ENCODE measurements at places on chromosomes 6 and 20. TPM values are rescaled to one million over a fixed set of nuclear protein-coding genes. Genes with fewer than 3 reads are reported as not detected.

The TASP1 gene
- 8.8 TPM for total RNA-seq

The OR2B6 gene
- not detected for total RNA-seq

The TFAP2D gene
- not detected for total RNA-seq

The MUC22 gene
- total RNA-seq, result not detected

The WFDC12 gene
- not detected for total RNA-seq

The RIMS1 gene
- 0.83 TPM for total RNA-seq

The FOXC1 gene
- total RNA-seq, result not detected

The GNAS-AS1 gene
- 11.3 TPM for total RNA-seq

The VWA7 gene
- total RNA-seq, result 2.5 TPM

The TRIM31 gene
- not detected for total RNA-seq

The PCK1 gene
- total RNA-seq, result not detected

The BLTP3A gene
- 17.8 TPM for total RNA-seq

The C6orf15 gene
- total RNA-seq, result not detected

The KCNK16 gene
- not detected for total RNA-seq

The ANKRD66 gene
- not detected for total RNA-seq

The LST1 gene
- total RNA-seq, result not detected

The RIPOR3 gene
- 0.48 TPM for total RNA-seq

The SCAND1 gene
- 60.5 TPM for total RNA-seq

The BEND6 gene
- total RNA-seq, result 2.3 TPM

The GDAP1L1 gene
- 6.8 TPM for total RNA-seq

The GPR63 gene
- 5.9 TPM for total RNA-seq

The GFOD1 gene
- 6.1 TPM for total RNA-seq

The NRSN1 gene
- not detected for total RNA-seq

The MICA gene
- 8.5 TPM for total RNA-seq

The RIPPLY2 gene
- total RNA-seq, result 0.90 TPM

The KIAA1586 gene
- total RNA-seq, result 37.6 TPM

The EMILIN3 gene
- total RNA-seq, result 6.7 TPM

The ENPP4 gene
- 2.9 TPM for total RNA-seq

The FOXF2 gene
- total RNA-seq, result not detected

The HMGN3 gene
- 188 TPM for total RNA-seq

The DDO gene
- not detected for total RNA-seq

The NOX3 gene
- total RNA-seq, result not detected
